Muscle of arm (tissue), 14 donors: ENCODE measurements at places on chromosomes 1 and 21. TPM values are rescaled to one million over a fixed set of nuclear protein-coding genes. Genes with fewer than 3 reads are reported as not detected.

The CLDN17 gene
- polyA plus RNA-seq = not detected

- DNase-seq = no peak
These were observed 281.7 kb upstream of the CXADR start for GRCh38 chr21:17231124-17231523.

- no peak for DNase-seq
These were observed 23.0 kb downstream of the S100A10 start for GRCh38 chr1:151970626-151971025.

DNA sequence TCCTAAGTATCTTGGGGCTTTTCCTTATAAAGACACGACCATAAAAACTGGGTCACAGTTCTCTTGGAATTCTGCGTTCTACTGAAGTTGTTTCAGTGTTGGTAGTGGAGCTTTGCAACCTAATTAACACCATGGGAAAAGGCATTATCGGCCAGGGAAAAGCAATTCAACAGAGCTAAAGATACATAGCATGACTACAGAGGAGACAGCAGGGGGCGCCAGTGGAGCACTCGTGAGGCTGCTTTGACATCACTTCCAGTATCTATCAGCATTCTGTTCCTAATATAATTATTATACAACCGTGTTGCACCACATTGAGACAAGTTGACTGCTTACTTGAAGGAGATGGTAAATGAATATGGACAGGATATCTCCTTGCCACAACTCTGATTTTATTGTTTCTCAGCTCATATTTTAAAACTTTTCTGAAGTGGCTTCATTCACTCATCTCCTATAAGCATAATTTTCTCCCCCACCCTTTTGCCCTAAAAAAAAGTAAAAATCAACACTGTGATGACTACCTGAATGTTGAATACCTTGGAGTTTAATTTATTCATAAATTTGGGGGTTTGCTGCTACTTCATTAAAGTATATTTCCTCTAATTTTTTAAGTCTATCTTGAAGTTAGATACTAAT is 39.4 kb downstream of the ZP4 start:
- no peak for DNase-seq

- no peak for DNase-seq
These were observed 67.4 kb downstream of the SLC16A1 start for GRCh38 chr1:112888630-112889029.

The S100A6 gene
- polyA plus RNA-seq = 220 TPM
